ENCODE measurements at places on chromosomes 7 and 10. TPM values are rescaled to one million over a fixed set of nuclear protein-coding genes. Genes with fewer than 3 reads are reported as not detected.

- no peak for DNase-seq
Measured at GRCh38 chr10:131899695-131900349, 986 bp upstream of the PPP2R2D start.

GRCh38 chr10:7537126-7537525 is 126.3 kb upstream of the SFMBT2 start:
- DNase-seq = no peak

DNA sequence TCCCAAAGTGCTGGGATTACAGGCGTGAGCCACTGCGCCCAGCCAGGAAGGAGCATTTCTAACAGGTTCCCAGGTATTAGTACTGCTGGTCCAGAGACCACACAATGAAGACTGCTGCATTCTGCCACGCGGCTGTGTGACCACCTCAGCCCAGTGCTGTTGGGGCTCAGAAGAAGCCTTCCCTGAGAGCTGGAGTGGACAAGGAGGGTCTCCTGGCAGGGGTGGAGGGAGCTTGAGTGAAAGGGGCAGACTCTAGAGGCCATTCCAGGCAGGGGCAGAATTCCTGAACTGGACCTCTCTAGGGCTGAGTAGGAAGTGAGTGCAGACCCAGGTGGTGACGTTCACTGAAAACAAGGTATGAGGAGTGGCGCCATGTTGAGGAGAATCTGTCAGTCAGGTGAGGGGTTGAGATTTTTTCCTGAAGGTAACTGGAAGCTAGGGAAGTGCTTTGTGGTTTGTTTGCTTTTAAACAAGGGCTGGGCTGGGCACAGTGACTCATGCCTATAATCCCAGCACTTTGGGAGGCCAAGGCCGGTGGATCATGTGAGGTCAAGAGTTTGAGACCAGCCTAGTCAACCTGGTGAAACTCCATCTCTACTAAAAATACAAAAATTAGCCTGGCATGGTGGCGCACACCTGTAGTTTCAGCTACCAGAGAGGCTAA is 67.6 kb downstream of the TACC2 start:
- no peak for DNase-seq

- DNase-seq = no peak
Measured at GRCh38 chr10:62545160-62546066, 171.2 kb downstream of the ZNF365 start.

DNA sequence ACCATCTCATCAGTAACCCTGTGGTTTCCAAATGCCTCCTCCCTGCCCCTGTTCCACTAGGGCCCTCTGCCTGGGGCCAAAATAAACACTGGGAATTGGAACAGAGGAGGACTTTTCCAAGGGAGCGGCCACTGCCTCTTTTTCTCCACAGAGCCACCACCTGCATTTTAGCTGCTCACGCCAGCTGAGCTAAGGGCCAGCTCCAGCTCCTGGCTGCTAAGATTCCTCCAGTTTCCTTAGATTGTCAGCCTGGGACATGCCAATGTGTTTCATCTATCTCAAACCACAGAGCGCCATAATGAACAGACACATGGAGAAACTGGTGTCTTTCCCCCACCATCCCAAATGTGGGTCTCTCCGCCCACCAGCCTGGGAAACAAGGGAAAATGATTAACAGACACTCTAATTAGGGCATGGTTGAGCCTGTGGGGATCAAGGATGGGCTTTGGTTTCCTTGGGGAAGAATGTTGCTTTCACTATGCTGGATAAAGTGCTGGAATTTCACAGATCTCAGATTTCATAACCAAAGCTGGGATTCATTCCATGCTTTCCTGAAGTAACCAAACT is 52.2 kb downstream of the ASB13 start:
- no peak for DNase-seq

DNA sequence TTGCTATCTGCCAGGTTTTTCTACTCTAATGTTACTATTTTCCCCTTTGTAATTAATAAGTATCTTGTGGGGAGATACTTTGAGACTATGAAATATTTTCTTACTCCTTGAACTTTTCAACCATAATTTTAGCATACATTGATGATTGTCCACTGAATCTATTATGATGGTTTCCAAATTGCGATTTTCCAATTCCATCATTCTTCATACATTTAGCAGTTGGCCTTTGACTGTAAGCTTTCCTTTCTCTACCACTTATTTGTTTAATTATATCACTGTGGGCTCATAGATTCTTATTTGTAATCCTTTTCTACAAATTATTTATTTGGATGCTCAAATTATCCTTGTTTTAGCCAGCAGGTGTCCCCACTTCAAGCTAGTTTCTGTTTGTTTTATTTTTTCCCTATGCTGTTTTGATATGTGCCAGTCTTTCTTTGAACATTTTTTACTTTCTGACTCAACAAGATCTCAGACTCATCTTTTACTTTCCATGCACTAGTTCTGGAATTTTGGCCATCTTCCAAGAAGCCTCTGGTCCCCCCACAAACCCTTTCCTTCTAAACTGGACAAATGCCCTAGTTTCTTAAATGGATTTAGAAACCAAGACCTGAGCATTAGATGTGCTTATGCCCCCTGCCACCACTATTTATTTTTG is 11.4 kb upstream of the MRPS16 start:
- DNase-seq = no peak

GRCh38 chr10:79277579-79278269 is 69.5 kb upstream of the PPIF start:
- DNase-seq = no peak

GRCh38 chr7:106075937-106076336 is 36.2 kb downstream of the SYPL1 start:
- DNase-seq = no peak

The FAM25G gene
- 8.6 TPM for polyA plus RNA-seq

The CPEB3 gene
- 23.5 TPM for polyA plus RNA-seq

GRCh38 chr7:47852330-47853245 is 95.7 kb downstream of the PKD1L1 start:
- peak; percentile 36 for DNase-seq

- DNase-seq = no peak
Measured at GRCh38 chr7:330511-331230, 40.7 kb downstream of the FOXL3 start.

The TRIM50 gene
- polyA plus RNA-seq = 10.8 TPM

GRCh38 chr7:38881015-38881414 is 28.0 kb downstream of the VPS41 start:
- no peak for DNase-seq

DNA sequence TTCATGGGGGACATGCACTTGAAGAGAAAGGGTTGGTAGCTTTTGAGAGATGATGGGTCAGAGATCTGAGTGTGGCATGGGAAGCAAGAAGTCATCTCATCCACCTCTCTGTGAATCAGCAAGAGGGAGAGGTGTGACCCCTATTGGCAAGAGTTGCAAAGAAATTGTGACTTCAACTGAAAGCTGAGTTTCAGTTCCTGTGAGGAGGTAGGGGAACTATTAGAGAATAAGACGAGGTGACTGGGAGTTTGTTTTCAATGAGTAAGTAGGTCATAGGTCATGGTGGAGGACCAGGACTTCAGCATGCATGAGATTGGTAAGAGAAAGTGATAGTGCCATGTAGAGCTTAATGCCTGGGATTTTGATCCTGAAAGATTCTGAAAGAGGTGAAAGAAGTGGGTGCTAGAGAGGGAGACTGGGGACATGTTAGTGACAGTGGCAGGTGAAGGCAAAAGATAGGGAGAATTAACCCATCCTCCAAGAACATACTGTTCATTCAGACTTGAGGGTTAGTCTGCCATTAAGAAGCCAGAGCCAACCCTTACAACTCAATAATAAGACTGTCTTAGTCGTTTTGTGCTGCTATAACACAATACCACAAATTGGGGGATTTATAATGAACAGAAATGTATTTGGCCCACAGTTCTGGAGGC is 75.5 kb upstream of the CAPZA2 start:
- no peak for DNase-seq

- no peak for DNase-seq
Measured at GRCh38 chr10:48751730-48752129, 67.1 kb downstream of the WDFY4 start.

GRCh38 chr7:50632561-50633413 is 67.6 kb upstream of the DDC start:
- peak; percentile 59 for DNase-seq

The FAM185A gene
- polyA plus RNA-seq = 4.5 TPM

GRCh38 chr10:50540069-50540825 is 83.5 kb downstream of the SGMS1 start:
- DNase-seq = no peak

The MOGAT3 gene
- polyA plus RNA-seq = not detected
